Activated CD8-positive, alpha-beta memory T cell treated with anti-CD3 and anti-CD28 coated beads, Interleukin-2, amount 10 ng/mL, durations not matched to agents 7 days and 5 days (primary cell): ENCODE measurements at places on chromosomes 6 and 20. TPM values are rescaled to one million over a fixed set of nuclear protein-coding genes. Genes with fewer than 3 reads are reported as not detected.

The PTK7 gene
- 0.33 TPM for total RNA-seq

The IL17F gene
- not detected for total RNA-seq

The DPPA5 gene
- not detected for total RNA-seq

The OTOR gene
- not detected for total RNA-seq

GRCh38 chr20:39067526-39068216 is 105.5 kb downstream of the DHX35 start:
- H3K36me3 ChIP-seq: no peaks in the 10 kb centered on the region
- H3K4me3 ChIP-seq: no peak overlapping the region
- peaks cover 14% of the 10 kb centered on the region for H3K27me3 ChIP-seq
- DNase-seq: no peak

- peaks cover 6% of the 10 kb centered on the region for H3K36me3 ChIP-seq
- DNase-seq: no peak
- no peak overlapping the region for H3K4me3 ChIP-seq
- H3K27ac ChIP-seq: no peak overlapping the region
Measured at GRCh38 chr6:125836466-125836865, 45.7 kb downstream of the NCOA7 start.

DNA sequence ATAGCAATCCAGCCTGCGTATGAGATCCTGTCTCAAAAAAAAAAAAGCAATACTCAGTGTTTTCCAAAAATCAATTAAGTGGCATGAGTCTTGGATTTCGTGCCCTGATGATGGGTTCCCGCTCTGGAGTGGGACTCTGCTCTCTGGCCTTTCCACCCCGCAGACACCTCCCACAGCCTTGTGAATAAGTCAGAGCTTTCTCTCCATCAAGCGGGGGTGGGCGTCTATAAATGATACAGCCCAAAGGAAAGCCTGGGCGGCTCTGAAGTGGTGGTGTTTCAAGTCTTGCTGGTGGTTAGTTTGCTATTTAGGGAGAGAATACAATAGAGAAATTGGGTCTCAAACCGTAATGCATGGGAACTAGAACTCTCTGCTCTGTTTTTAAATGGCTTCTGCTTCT is 52.5 kb upstream of the TAGAP start:
- H3K4me1 ChIP-seq: peaks cover 54% of the 10 kb centered on the region
- H3K27ac ChIP-seq: no peak overlapping the region
- DNase-seq: peak; percentile 41
- H3K36me3 ChIP-seq: no peaks in the 10 kb centered on the region
- no peaks in the 10 kb centered on the region for H3K27me3 ChIP-seq
- H3K4me3 ChIP-seq: no peak overlapping the region

DNA sequence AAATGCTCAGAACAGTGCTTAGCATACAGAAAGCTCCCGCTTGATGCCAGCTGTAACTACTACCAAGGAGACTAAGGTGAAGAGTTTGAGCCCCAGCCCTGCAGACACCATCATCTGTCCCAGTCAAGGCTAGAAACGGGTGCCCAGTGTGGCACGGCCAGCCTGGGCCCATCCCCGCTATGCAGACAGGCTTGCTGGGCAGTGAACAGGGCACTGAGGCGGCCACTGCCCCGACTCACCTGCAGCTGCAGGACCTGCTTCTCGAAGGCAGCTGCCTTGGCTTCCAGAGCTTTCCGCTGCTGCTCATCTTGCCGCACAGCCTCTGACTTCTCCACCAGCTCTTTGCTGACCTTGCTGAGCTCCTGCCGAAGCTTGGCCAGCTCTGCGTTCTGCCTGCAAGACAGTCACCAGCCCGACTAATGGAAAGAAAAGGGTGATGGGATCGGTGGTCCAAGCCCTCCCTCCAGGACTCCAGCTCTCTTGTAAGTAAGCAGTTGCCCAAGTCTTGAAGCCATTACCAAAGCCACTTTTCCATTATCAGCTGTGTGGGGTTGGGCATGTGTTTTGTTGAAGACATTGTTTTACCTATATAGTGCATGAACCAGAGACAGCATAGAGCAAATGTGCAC is 48.7 kb downstream of the RRBP1 start:
- no peak overlapping the region for H3K4me3 ChIP-seq
- H3K4me1 ChIP-seq: no peaks in the 10 kb centered on the region
- H3K27ac ChIP-seq: no peak overlapping the region

DNA sequence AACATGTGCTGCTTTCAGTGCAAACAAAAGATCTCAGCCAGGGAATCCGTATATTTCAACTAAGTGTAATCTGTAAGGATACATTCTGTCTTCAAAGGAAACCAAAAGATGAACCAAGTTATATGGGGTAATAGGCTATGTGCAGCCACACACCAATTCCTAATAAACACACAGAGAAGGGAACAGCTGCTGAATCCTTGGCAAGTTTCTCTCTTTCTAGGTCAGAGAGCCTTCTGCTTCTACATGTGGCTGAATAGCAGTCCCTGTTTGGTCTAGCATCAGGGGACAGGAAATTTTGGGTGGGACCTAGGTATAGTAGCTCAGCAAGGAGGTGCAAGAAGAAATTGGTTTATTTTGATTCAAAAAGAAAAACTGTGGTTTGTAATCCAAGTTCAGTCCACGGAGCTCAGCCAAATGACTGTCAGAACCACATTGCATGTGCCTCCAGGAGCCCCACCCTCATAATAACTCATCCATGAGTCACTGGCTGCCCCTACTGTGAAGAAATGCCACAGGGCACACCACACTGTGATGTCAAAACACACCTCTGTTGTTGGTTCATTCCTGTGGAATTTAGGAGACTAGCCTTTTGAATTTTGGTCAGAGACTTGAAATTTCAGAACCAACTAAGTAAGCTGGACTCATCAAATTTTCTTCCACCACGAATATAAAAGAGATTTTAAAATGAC is 21.1 kb downstream of the SPTLC3 start:
- H3K27ac ChIP-seq: no peak overlapping the region
- no peak overlapping the region for H3K4me3 ChIP-seq
- no peaks in the 10 kb centered on the region for H3K27me3 ChIP-seq
- no peaks in the 10 kb centered on the region for H3K4me1 ChIP-seq
- DNase-seq: no peak

GRCh38 chr6:140908505-140908904 is 1224.2 kb upstream of the GJE1 start:
- H3K27me3 ChIP-seq: no peaks in the 10 kb centered on the region
- H3K4me3 ChIP-seq: no peak overlapping the region
- H3K27ac ChIP-seq: no peak overlapping the region

DNA sequence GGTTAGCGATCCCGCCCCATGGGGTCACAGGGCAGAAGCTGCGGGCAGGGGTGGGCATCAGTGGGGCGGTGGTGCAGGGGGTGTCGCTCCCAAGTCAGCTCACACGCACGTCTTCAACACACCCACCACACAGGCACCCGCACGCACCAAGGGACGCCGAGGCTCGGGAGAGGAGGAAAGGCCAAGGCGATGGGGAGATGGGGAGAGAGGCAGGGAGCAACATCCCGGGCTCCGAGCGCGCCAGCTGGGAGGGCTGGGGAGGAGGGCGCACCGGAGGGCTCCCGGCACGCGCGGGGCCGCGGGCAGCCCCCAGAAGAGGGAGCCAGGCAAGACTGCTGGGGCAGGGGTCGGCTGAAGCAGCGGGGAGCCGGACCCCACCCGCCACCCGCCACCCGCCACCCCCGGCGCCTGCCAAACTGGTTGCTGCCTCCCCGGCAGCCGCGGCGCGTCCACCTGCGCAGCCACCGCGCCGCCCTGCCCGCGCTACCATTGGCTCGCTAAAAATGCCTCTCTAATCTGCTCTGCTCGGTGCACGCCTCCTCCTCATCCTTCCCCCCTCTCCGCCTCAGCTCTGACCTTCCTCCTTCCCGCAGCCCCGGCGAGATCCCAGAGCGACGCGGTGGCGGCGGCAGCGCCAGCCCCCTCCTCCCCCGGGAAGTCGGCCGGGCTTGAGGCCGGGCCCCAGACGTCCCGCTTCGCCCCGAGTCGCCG is at the start of gene PACSIN1:
Gene PACSIN1, plus strand, starts transcription at position 546 of the 711 bp plus-strand sequence. CDS start 60,230 bp downstream, outside the sequence.
- H3K4me3 ChIP-seq: no peak within 1 kb of the TSS
- no peaks in the 10 kb centered on the region for H3K36me3 ChIP-seq
- peaks cover 5% of the 10 kb centered on the region for H3K4me1 ChIP-seq
- H3K27me3 ChIP-seq: peaks cover 37% of the 10 kb centered on the region
- no peak within 1 kb of the TSS for H3K27ac ChIP-seq
